ENCODE measurements at places on chromosomes 1 and 21.

DNA sequence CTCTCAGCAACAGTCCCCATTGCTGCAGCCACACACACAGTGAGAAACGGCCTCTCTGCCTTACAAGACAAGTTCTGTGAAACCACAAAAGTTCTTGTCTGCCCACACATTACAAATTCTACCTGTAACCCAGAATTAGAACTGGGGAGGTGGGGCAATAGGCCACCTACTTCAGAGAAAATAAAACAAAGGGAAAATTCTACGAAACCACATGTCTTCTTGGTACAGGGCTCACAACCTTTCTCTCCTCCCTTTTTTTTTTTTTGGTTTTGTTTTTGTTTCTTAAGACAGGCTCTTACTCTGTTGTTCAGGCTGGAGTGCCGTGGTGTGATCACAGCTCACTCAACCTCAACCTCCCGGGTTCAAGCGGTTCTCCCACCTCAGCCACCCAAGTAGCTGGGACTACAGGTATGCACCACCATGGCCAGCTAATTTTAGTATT, 30.2 kb downstream of the LPAR3 start:
- no peaks in the 10 kb centered on the region for H3K36me3 ChIP-seq
- no peaks in the 10 kb centered on the region for H3K27me3 ChIP-seq
- H3K4me3 ChIP-seq = no peak overlapping the region
- no peaks in the 10 kb centered on the region for H3K4me1 ChIP-seq
- no peak overlapping the region for H3K27ac ChIP-seq
- no peak for DNase-seq

- H3K27ac ChIP-seq = no peak overlapping the region
- H3K36me3 ChIP-seq = no peaks in the 10 kb centered on the region
- peaks cover 7% of the 10 kb centered on the region for H3K4me1 ChIP-seq
- no peak for DNase-seq
- H3K4me3 ChIP-seq = no peak overlapping the region
- H3K27me3 ChIP-seq = no peaks in the 10 kb centered on the region
Measured at GRCh38 chr1:180627411-180627810, 4.4 kb upstream of the XPR1 start.

DNA sequence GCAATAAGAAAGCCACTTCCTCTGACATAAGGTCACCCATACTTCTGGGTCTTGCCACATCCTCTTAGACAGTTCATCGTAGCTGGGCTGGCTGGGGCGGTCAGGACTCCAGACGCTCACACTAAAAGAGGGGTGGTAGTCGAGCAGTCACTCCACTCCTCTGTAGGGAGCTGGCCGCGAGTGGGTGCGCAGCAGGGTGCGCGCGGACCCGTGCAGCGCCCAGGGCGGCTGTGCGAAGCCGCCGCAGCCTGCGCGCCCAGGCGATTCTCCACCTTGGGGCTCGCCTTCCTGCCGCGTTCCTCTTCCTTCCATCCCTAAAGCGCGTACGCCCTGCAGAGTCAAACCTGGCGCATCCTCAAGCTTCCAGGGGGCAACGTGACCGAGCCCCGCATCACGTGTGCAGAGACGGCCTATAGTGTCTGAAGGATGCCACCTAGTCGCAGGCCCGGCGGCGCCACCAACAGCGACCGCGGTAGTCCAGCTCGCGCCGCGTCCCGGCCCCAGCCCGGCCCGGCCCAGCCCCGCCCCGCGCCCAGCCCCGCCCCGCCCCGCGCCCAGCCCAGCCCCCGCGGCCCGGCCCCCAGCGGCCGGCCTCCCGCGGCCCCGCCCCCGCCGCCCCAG, 360 bp upstream of the PRDX6 start:
- H3K27ac ChIP-seq = peak overlapping the region; percentile 98
- H3K4me3 ChIP-seq = peak overlapping the region; percentile 93
- peaks cover 38% of the 10 kb centered on the region for H3K4me1 ChIP-seq
- H3K27me3 ChIP-seq = no peaks in the 10 kb centered on the region
- peak; percentile 96 for DNase-seq

- DNase-seq = no peak
- H3K4me3 ChIP-seq = no peak overlapping the region
- peaks cover 16% of the 10 kb centered on the region for H3K4me1 ChIP-seq
- no peak overlapping the region for H3K27ac ChIP-seq
- H3K36me3 ChIP-seq = no peaks in the 10 kb centered on the region
- H3K27me3 ChIP-seq = peaks cover 5% of the 10 kb centered on the region
Measured at GRCh38 chr1:23908453-23909341, 4.5 kb downstream of the CNR2 start.

Measured in suprapubic skin (tissue), 4 donors.